ENCODE measurements at places on chromosomes 11 and 22.
A peak's percentile ranks its signal among the peaks of the same experiment; 100 is the strongest.

GRCh38 chr11:62427630-62428233, 8.9 kb downstream of the SCGB1A1 start:
- DNase-seq = no peak

- DNase-seq = no peak
These were observed 19.4 kb downstream of the RELT start for GRCh38 chr11:73395297-73396208.

DNA sequence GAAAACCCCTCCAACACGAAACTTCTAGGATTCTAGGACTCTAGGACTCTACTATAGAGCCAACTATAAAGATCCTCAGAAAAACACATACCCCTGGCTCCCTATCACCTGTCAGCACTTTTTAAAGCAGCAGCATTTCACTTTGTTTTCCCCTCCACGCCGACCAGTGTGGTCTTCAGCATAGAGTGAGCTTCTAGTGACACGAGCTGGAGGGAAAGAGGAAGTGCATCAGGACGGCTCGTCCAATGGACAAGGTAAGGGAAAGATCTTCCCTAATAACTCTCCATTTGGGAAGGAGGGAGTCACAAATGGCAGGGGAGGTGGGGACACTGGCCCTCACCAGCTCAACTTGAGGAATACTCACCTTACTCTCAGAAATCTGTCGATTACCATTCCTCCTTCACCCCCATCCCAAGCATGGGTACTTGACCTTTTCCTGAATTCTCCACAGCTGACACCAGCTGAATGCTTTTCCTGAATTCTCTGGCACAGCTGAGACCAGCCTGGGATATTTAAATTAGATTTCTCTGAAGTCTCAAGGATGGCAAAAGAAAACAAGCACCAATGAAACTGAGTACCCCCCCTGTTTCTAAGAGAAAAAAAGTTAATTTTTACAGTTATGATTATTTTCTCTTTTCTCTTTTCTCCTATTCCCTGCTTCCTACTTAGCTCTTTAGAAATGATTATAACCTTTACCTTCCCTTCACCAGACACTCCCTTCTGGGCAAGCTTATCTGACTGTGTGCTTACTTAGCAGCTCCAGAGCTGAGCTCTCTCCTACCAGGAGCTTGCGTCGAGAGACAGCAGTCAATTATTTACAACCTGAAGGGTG, 33.3 kb upstream of the NNMT start:
- peak; percentile 54 for DNase-seq

GRCh38 chr22:41825376-41825775, 7.5 kb upstream of the SREBF2 start:
- no peak for DNase-seq

- DNase-seq = no peak
These were observed 176.9 kb downstream of the DSCAML1 start for GRCh38 chr11:117620086-117620485.

DNA sequence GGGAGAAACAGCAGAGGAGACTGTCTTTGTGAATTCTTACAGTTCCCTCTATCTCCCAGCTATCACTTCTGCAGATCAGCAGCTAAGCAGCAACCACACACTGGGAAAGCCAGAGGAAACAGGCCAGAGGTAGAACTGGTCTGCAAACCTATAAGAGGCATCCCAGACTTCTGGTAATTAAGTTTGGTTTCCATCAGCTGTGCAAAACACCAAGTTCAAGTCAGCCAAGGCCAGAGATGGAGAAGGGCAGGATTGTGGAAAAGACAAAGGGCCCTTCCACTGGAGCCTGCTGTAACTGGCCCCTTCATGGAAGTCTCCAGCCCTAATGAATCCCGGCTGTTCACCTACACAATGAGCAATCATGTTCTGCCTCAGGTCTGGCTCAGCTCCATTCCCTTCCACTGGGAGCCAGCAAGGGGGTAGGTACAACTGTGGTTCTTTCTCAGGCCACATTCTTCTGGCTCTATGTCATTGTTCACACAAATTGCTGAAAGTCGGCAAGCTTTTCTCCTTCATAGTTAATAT, 4.6 kb upstream of the PAMR1 start:
- no peak for DNase-seq

DNA sequence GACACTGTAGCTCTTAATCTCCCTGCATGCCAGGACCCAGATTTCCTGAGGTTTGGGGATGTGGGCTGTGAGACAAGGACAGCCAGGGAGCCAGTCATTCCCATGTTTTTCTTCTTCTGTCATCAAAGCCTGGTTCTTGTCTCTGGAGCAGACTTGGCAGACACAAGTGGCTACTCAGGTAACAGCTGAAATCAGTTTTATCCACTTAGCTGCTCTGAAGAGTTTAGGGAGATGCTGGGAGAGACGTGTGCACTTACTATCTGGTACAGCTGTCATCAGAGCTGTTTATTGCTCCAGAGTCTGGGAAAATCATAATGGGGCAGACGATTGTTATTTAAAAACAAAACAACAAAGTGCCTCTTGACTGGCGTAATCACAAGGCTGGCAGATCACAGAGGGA, 56.6 kb downstream of the CSNK2A3 start:
- no peak for DNase-seq

Data from NCI-H748 treated with DMSO at 0.1 percent for 48 hours (cell line).